Activated effector memory CD4-positive, alpha-beta T cell treated with Interleukin-2 at 50 U/mL for 16 hours (primary cell): ENCODE measurements at places on chromosomes 12 and 14.

DNA sequence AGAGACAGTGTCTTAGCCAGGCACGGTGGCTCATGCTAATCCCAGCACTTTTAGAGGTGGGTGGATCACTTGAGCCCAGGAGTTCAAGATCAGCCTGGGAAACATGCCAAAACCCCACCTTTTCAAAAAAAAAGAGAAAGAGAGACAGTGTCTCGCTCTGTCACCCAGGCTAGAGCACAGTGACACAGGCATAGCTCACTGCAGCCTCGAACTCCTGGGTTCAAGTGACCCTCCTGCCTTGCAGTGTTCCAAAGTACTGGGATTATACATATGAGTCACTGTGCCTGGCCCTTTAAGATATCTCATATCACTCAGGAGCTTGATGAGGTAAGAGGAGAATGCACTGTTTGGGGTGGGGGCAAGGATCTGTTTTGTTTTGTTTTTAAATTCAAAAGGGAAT is 48.1 kb upstream of the LTBP2 start:
- no peak for DNase-seq

DNA sequence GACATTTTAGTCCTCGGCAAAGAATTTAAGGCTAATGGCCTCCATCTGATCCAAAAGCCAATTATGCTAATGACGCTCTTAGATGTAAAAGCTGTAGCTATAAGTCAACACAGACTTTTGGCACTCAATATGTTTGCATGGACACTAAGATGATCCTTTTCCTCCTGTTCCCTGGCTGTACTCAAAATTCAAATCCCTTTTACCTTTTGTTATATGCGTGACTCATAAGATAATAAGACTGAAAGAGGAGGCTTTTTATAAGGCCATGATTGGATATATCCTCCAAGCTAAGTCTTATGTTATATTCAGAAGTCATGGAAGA is 89.8 kb downstream of the PDZRN4 start:
- DNase-seq: no peak

DNA sequence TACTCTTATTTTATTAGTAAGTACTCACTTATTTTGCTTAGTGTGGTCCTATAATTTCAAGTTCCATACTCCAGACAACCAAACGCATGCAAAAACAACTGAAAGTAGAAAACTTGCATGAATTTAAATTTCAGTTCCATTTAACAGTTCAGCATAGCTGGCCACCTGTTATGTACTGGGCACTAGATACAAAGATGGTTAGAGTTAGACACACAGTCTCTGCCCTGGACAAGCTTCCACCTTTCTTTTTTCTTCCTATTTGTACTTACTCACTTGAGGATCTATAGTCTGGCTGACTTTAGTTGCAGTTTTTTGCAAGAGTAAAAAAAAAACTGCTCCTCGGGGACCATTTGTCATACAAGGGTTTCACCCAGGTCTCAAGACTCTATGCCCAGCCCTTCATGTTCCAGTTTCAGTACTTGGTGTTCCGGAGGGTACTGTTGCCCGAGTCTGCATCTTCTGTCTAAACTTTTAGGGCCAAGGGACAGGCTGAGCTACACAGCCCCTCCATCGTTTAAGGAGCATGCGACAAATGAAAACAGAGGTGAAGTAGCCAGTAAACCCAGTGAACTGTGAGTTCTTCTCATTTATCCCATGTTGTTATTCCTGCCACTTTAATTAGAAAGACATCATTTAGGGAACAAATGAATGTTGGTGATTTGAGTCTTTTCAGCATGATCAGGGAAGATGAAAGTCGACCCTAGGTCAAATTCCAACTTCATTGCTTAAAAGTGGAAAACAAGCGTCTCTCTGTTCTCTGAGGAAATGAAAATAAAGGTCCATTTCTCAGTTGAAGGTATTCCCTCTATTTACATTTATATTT is 22.3 kb downstream of the RPGRIP1 start:
- DNase-seq: no peak

GRCh38 chr12:114823724-114824123 is 139.7 kb upstream of the TBX3 start:
- no peak for DNase-seq

- no peak for DNase-seq
These were observed 4.9 kb downstream of the CERS5 start for GRCh38 chr12:50162230-50162629.

DNA sequence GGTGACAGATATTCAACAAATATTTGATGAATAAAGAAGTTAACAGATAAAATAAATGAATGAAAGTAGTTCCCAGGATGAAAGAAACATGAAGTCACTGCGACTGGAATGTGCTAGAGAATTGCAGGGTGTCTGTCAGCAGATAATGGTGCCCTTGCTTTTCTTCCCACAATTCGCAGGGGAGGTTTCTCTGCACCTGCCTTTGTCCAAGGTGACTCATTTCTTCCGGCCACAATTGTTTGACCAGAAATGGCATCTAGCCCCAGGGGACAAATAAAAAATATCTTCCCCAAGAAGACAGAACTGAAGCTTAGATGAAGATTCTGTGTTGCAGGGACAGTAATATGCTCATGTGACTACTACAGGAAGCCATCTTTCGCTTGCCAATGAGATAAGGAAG is 316.1 kb upstream of the TBX3 start:
- DNase-seq: no peak

DNA sequence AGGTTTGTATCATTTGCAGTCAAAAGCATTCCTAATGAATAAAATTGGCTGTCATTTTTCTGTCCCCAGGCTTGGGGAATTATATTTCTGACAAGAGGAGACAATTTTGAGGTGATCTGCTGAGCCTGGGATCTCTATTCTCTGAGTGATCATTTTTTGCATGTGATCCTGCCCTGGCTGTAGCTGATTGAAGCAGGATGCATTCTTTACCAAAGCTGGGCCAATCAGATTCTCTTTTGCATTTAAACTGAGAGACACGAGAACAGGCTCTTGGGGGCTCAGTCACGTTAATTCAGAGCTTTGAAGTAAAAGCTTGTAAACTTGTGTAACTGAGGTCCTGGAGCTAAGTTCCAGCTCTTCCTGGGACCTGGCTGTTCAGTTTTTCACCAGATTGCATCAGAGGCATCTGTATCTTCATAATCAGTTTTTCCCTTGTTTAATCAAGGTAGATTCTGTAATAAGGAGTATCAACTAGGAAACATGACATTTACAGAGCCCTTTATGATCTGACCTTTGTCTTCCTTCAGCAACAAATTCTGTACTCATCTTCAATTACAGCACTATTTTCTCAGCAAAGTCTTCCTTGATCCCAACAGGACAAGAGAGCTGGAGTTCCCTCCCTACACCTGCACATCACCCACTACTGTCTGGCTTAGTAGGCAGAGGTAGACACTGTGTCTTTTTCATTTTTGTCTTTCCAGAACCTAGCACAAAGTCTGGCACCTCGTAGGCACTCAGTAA is 35.0 kb upstream of the MANSC4 start:
- DNase-seq: no peak

GRCh38 chr12:88633312-88633711 is 53.0 kb upstream of the KITLG start:
- no peak for DNase-seq

DNA sequence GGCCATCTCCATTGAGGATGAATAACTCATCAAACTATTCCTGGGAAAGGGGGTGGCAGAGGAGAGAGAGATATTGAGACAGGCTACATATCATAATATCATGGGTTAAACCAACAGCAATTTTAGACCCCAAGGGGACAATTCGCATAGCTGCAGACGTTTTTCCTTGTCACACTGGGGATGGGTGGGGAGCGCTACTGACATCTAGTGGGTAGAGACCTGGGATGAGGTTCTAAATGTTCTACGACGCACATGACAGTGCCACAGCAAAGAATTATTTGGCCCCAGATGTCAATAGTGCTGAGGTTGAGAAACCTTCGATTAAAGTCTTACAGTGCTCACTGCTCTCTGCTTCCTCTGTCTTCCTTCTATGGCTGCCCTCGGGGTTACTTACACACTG is 425.6 kb downstream of the NRXN3 start:
- no peak for DNase-seq

GRCh38 chr14:55837467-55837866 is 257.5 kb downstream of the KTN1 start:
- no peak for DNase-seq

DNA sequence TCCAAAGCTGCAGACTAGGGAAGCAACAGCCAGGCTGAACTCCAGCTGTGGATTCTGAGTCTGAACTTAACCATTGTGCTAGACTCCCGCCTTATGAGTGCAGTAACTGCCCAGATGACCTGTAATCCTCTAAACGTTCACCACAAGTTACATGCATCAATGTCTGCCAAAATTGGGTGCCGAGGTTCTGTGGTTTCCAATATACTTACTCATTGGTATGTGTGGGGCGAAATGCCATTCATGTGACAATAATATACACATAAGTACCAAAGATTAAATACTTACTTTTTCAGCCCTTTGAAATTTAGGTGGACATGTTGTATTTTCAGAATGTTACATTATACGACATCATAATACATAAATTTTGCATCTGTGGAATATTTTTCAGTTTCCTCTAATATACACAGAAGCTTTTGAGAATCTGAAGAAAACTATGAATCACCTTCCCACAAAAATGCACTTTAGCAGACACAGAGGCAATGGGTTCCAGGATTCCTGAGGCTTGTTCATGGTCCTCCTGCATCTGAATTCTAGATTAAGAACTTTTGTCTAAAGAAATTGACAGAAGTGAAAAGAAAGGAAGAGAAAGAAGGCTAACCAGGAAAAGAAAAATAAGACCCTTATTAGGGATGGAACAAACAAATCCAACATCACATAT is 31.7 kb downstream of the GRIP1 start:
- no peak for DNase-seq

DNA sequence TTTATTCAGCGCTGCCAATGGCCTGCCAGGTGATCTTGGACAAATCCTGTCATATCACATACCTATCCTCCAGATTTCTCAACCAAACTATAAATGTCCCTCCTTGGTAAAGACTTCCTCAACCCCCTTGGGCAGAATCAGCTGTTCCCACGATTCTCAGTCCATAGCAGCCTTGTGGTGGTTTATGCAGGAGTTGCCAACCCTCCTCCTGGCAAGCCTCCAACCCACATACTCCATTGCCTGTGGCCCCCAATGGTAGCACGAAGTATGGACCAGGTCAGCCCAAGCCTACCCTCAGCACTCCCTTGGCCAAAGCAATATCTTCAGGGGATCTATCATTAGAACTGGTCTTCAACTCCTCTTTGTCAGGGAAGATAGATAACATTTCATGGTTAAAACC is 27.0 kb downstream of the FBLN5 start:
- DNase-seq: no peak

DNA sequence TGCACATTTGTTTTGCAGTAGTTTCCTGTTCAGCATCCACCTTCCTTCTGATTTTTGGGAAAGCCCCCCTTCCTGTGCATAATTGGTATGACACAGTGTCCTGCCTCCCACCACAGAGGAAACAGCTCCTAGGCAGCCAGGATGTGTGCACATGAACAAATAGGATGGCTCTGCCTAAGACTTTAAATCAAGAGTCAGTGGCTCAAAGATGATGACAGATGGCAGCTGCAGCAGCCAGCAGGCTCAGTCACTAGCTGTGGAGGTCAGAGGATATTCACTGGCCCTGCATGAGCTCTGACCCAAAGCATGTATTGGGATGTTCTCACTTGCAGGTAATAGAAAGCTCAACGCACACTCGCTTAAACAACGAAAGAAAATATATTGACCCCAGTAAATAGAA is 90.3 kb downstream of the KCNK10 start:
- DNase-seq: no peak

DNA sequence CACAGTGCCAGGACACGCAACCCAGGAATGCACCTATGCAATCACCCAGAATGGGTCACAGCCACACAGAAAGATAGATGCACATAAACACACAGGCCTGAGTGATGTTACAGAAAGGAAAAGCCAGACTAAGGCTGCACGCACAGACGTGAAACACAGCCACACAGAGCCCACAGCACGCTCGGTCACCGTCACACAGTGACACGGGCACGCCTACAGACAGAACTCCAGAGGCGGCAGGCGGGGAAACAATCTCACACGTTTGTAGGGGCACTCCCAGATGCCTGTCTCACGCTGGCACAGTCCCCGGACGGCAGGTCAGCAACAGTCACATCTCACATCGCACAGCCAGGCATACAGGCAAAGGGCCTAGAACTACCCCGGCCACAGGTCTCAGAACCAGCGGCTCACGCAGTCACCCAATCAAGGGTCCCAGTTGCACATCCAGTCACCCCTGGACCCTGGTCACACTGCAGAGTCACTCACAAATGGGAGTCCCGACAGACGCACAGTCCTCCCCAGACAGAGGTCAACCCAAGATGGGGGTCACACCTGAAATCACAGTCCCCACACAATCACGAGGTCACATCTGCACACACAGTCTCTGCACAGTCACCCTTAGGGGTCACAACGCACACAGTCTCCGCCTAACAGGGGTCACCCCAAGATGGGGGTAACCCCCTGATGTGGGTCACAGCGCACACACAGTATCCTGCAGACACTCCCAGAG is 790 bp downstream of the SSH1 start:
- peak; percentile 60 for DNase-seq

DNA sequence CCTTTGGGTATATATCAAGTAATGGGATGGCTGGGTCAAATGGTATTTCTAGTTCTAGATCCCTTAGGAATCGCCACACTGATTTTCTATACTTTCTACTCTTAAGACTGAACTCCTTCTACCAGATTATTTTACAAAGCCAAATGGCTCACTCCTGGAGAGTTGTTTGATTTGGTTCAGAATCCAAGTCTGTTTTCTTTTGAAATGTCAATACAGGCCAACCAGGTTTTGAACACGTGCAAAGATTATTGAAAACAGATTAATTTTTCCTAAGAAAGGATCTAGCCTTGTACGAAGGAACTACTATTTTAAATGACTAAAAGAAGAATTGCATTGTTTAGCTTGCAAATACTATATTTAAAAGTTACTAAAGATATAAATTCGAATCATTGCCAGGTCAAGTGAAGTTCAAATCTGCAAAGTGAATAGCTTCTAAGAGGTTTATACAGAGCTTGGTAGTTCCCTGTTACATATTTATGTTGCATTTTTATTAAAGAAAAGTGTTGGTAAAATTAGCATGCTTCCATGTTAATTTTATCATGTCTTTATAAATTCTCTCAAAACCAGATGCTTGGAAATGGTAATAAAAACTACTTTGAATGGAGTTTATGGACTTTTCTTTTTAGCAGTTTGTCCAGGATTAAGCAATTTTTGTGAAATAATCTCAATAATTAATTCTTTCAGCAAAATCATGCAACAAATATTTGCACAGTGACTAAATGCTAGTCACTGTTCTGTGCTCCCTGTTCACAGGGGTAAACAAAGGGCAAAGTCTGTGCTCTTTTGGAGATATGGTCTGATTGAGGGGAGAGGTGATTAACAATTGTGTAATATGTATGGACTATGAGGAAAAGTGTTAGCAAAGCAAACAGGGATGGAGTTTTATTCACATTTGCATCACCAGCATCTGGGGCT is 38.9 kb downstream of the GPR65 start:
- no peak for DNase-seq

GRCh38 chr12:91769736-91770135 is 375.9 kb downstream of the BTG1 start:
- DNase-seq: no peak

DNA sequence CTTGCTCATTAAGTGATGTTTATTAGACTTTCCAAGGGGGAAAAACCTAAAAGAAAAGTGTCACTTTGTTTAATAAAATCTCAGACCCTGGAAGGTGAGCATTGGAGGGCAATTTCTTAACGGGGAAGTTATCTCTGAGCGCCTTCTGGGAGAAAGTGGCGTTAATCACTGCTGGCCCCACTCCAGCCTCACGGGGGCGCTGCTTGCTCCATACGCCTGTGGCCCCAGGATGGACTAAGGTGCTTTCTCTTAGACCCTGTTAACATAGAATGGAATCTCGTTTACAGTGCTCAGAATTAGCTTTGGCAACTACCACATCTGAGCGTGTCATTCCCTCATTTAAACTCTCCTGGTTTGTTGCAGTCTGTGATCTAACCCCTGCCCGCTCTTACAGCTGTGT is 16.4 kb upstream of the PRIMA1 start:
- no peak for DNase-seq
